ENCODE measurements at places on chromosomes 7 and 10. TPM values are rescaled to one million over a fixed set of nuclear protein-coding genes. Genes with fewer than 3 reads are reported as not detected.
A peak's percentile ranks its signal among the peaks of the same experiment; 100 is the strongest.

DNA sequence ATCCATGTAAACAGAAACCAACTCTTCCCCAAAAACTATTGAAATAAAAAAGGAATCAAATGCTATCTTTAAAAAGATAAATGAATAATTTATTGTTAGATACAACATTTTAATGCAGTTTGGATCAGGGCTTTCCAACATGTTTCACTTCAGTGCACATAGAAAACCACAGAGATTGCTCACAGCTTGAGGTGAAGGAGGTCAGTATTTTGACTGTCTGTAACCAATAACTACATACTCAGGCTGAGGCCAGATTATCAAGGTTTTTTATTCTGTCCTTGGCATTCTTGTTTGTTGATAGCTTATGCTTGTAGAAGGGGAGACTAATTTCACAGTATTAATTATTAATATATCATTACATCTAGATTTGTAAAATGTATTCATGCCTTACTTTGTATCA lies 195.5 kb downstream of the PRKG1 start:
- no peak for DNase-seq

Gene HMX3
- polyA plus RNA-seq: not detected

DNA sequence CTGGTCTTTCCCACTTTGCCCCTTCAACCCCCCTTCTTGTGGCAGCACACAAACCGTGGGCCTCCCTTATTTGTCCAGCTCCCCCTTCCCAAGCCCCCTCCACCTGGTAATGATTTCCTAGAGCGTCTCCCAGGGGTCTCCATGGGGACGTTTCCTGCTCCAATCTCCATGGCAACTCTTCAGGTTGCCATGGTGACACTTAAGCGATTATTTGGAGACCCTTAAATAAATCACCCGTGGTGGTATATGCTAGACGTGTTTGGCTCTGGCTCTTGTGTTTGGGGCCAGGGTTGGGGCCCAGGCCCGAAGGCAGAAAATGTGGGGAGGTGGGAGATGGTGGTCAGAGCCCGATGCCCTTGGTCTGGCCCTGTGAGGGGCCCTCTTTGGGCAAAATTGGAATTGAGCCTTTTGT lies 41.1 kb upstream of the DLG5 start:
- DNase-seq: no peak

Gene BPGM
- 25.0 TPM for polyA plus RNA-seq

DNA sequence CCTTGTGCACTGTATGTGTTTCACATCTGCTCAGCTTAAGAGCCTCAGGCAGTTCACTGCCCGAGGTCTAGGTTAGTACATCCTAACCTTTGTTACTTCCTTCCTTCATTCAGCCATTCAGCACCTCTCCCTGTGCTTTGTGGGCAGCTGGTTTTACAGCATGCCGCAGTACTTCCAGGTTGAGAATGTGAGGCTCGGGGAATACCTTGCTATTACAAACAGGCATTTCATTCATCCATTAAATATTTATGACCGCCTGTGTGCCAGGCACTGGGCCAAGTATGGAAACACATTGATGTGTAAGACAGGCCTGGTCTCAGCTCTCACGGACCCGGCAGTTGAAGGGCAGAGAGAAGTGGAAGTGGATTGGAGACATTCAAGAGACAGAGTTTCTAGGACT lies 82.4 kb downstream of the SHH start:
- DNase-seq: peak; percentile 4

Gene PRPS1L1
- polyA plus RNA-seq: not detected

- DNase-seq: no peak
Measured at GRCh38 chr7:117807676-117808075, 65.6 kb downstream of the CTTNBP2 start.

GRCh38 chr10:24849501-24850299 lies 102.7 kb downstream of the PRTFDC1 start:
- no peak for DNase-seq

Gene C10orf90
- polyA plus RNA-seq: not detected

- no peak for DNase-seq
Measured at GRCh38 chr7:106101726-106102125, 10.4 kb downstream of the SYPL1 start.

DNA sequence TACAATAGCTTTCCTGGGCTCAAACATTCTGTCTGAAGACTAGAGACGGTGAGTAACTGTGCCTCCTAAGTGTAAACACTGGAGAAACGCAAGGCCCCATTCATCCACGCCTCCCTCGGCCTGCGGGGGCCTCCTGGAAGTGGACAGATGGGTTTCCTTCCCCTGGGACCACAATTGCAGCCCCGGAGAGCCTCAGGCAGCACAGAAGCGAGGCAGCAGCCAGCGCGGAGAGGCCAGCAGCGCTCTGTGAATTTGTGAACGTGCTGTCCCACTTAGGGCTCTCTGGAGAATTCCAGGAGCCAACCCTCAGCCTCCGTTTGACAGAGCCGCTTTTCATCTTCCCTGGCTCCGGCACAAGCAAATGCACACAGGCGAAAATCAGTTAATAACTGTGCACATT lies 23.2 kb upstream of the CALN1 start:
- DNase-seq: no peak

Gene LIPM
- not detected for polyA plus RNA-seq

Gene HSPA12A
- polyA plus RNA-seq: 7.9 TPM

GRCh38 chr7:55073976-55074528 lies 55.2 kb downstream of the EGFR start:
- no peak for DNase-seq

Gene AEBP1
- 117 TPM for polyA plus RNA-seq

- DNase-seq: no peak
Measured at GRCh38 chr7:122790591-122790990, 87.9 kb upstream of the RNF148 start.

DNA sequence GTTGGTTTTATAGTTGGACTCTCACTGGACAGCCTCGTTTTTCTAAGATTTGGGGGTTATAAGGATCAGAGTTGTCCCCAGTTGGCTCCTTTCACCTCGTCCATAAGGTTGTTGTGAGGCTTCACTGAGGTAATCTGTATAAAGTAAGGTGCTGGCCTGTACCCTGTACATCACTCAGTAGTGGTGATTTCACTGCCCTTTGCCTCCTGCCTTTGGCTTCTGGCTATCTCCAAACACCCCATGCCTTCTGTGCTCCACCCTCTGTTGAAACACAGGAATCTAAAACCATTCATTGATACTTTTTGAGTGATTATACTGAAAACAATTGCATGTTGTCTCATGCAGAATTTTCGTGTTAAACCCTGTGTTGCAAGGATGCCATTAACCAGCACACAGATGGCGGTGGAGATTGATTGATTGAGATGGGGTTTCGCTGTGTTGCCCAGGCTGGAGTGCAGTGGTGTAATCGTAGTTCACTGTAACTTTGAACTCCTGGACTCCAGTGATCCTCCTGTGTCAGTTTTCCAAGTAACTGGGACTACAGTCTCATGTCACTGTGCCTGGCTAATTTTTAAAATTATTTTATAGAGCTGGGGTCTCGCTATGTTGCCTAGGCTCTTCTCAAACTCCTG lies 55.0 kb downstream of the KAT6B start:
- no peak for DNase-seq

Gene CUTC
- polyA plus RNA-seq: 10.7 TPM

DNA sequence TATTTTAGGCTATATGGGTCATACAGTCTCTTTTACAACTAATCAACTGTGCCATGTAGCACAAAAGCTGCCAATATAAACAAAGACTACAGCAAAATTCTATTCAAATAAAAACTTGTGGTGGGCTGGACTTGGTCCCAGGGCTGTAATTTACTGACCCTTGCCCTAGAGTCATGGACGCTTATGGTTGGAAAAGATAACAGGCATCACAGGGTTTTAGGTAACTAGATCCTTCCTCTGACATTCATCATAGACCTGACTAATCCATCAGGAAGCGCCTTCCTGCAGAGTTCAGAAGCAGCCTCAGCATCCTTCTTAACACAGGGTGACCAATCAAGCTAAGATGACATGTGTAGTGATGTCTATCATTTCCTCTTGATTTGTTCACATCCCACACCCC lies 40.2 kb upstream of the GPAM start:
- DNase-seq: no peak

Gene TUBGCP2
- polyA plus RNA-seq: 55.8 TPM

GRCh38 chr10:96023168-96023567 lies 20.2 kb upstream of the CCNJ start:
- no peak for DNase-seq

- DNase-seq: no peak
Measured at GRCh38 chr10:112584276-112584675, 137.3 kb downstream of the VTI1A start.

DNA sequence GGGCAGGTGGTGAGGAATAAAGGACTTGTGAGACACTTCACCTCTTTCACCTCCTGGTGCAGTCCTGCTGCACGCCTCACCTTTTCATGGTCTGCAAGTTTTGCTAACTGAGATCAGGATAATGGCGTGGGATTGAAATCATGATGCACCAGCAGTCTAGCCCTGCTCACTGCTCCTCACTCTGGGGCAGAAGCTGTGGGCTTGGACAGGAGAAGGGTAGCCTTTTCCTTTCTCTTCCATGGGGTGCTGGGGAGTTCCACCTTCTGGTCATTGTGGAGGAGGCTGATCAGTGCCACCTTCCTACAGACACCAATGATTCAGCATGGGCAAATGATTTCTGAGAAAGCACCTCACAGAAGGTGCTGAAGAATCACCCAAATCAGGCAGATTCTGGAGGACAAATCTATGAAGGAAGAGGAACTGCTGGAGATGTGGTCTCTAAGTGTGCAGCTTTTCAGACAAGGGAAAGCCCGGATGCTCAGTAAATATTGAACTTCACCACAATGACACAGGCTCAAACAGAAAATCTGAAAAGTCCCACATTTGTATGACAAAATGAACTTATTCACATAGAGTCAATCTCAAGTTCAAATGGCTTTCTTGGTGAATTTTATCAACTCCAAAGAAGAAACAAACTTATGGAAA lies 19.7 kb downstream of the MBL2 start:
- no peak for DNase-seq

- DNase-seq: no peak
Measured at GRCh38 chr10:7787150-7787856, 490 bp downstream of the KIN start.

DNA sequence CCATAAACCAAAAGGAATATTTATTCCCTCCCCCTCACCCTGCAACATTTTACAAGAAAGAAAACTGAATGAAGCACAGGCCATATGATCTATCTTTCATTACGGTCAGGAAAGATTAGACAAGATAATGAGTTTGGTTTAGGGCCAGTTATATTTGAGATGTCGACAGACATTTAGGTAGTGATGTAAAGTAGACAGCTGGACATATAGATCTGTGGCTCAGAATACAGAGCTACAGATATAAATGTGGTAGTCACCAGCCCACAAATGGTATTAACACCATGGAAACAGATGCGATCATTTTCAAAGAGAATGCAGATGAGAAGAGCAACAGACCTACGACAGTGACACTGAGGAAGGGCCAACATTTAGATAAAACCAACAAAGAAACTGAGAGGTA lies 142.5 kb downstream of the SRPK2 start:
- DNase-seq: no peak

DNA sequence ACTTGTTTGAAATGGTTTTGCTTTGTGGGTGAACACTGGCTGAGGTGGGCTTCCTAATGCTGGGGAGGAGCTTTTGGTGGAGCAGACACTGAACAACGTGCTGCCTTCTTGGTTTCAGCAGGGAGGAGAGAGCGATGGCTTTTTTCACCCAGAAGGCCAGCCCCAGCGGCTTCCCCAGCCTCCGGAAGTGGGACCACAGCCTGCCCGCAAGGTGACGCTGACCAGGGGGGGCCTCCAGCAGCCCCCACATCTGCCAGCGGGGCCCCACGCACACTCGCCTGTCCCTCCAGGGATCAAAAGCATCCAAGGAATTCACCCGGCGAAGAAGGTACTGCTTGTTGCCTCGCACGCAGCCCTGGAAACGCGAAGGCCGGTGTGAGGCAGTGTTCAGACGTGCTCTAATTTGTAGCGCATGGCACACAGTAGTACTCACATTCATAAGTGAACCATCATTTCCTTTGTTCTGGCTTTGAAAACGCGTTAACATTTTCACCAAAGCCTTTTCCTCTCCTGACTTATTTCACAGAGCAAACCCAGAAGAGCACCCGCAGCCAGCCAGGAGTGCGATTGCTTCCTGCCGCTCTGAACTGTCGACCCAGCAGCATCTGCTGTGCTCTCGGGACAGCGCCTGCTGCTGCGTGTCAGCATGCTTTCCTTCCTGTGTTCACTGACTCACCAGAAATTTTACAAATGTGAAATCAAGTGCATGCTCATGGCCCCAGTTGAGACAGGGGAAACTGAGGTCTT lies 48.4 kb downstream of the SHH start:
- no peak for DNase-seq

Gene POLR2J2
- 4.5 TPM for polyA plus RNA-seq

- DNase-seq: no peak
Measured at GRCh38 chr7:158256091-158256816, 331.4 kb downstream of the PTPRN2 start.

Gene ITPRID1
- polyA plus RNA-seq: not detected

DNA sequence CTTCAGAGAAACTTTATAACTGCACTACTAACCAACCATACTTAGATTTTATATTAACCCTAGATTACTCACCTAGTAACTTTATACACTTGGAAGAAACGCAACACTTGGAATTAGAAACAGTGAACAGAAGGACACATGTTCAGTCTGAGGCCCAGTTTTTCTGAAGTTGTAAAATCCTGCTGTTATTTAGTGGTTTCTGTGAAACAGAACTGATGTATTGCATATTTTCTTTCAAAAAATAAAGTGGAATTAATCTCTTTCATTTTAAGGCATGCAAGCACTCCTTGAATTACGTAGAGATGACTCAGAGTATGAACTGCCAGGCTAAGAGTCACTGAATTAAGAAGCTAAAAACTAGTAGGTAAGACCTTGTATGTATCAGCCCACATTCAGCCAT lies 215.8 kb downstream of the SKAP2 start:
- DNase-seq: peak; percentile 31

Gene VWC2
- polyA plus RNA-seq: not detected

DNA sequence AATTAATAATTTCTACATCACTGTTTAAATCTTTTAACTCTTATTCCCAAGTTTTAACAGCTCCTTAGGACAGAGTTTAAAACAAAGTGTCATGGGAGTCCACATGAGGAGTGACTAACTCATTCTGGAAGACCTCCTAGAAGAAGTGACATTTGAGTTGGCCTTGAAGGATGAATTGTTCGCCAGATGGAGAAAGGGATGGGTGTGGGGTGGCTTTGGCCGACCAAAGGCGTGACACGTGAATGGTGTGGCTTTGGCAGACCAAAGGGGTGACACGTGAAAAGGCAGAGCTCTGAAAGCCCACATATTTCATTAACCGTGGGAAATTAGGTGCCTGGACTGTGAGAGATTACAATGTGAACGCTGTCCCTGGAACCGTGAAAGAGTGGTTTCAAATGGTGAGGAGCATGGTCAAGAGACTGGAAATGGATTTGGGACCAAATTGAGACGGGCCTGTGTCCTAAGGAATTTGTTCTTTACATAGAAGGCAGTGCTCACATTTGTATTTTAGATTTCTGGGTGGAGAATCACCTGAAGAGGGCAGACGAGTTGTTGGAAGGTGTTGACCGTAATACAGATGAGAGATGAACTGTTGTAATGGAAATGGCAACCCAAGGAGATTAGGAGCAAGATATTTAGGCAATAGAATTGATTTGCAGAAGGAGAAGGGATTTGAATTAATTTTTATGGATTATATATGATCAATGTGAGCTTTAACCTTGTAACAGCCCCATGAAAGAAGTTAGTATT lies 228.1 kb downstream of the BICC1 start:
- DNase-seq: no peak

GRCh38 chr10:11274452-11274851 lies 256.8 kb downstream of the CELF2 start:
- no peak for DNase-seq

Gene NPY4R
- polyA plus RNA-seq: 0.21 TPM

GRCh38 chr10:132264966-132265889 lies 42.5 kb downstream of the STK32C start:
- DNase-seq: peak; percentile 22

GRCh38 chr10:94583124-94583523 lies 37.5 kb downstream of the HELLS start:
- DNase-seq: no peak

All from BJ (cell line).